ENCODE measurements at places on chromosomes 1 and 21.
A peak's percentile ranks its signal among the peaks of the same experiment; 100 is the strongest.

DNA sequence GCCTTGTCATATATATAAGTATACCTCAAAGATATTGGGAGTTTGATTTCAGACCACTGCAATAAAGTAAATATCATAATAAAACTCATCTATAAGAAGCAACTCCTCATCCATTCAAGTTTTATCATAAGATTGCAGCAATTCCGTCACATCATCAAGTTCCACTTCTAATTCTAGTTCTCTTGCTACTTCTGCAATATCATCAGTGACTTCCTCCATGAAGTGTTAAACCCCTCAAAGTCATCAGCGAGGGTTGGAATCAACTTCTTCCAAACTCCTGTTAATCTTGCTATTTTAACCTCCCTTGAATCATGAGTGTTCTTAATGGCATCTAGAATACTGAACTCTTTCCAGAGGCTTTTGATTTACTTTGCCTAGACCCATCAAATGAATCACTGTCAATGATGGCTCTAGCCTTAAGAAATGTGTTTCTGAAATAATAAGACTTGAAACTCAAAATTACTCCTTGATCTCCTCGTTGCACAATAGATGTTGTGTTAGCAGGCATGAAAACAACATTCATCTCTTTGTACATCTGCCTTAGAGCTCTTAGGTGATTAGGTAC is 88.3 kb downstream of the RPE65 start:
- DNase-seq: no peak

GRCh38 chr1:68376441-68376840 is 73.3 kb downstream of the RPE65 start:
- no peak for DNase-seq

DNA sequence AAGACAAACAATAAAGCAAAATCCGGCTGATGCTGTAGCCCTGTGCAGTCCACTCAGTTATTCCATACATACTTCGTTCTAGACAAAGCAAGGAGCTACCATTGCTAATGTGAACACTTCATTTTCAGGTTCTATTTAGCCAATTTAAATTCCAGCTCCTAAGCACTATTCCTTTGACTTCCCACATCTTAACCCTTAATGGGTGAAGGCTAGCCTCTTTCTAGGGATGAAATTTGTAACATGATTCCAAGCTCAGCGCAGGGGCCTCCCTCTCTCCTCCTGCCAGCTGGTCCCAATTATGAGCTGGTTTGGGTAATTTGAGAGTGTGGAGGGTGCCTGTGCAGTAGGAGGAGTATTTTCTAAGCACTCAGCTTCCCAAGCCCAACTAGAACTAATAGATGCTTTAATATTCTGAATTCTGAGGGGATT is 53.9 kb upstream of the PTGFRN start:
- DNase-seq: no peak

DNA sequence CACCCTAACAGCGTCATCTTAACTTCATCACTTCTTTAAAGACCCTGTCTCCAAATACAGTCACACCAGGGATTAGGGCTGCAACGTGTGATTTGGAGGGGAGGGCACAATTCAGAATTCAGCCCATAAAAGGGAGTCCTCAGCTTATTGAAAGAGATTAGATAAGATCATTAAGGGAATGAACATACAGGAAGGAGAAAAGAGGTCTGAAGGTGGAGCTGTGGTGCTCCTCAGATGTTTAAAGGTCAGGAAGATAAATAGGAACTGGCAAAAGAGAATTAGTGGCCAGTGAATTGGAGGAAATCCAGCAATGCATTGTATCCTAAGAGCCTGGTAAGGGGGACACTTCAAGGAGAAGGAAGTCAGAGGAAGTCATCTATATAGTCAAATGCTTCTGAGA is 113.5 kb downstream of the PROX1 start:
- DNase-seq: no peak

GRCh38 chr1:213389061-213389581 is 338.1 kb downstream of the RPS6KC1 start:
- DNase-seq: no peak

DNA sequence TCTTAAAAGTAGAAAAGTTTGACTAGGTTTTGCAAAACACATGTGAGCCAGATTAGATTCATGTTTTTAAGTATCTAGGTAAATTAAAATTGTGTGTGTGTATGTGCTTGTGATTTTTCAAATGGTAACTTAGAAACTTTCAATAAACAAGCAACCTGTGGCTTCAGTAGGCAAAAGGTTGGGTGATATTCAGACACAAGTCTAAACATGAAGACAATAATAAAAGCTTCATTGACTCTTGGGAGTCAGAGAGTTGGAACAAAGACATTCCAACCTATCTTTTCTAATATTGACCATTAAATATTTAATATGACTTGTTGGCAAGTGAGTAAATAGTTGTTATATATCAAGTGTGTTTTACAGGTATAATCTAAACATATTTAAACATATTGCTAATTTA is 1049.6 kb upstream of the ADGRL4 start:
- DNase-seq: no peak

DNA sequence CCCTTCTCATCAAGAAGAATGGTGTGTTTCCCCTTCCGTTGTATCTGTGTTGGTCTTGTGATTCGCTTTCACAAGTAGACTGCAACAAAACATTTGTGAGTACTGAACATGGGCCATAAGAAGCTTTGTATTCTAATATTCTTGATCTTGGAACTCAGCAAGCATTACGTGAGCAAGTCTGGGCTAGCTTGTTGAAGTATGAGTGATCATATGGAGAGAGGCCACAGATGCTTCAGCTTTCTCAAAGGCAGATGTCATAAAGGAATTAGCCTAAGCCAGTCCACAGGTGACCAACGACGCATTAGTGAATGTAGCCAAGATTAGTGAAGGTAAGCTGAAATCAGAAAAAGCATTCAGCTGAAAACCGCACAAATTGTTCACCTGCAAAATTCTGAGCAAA is 609.6 kb upstream of the NEGR1 start:
- no peak for DNase-seq

DNA sequence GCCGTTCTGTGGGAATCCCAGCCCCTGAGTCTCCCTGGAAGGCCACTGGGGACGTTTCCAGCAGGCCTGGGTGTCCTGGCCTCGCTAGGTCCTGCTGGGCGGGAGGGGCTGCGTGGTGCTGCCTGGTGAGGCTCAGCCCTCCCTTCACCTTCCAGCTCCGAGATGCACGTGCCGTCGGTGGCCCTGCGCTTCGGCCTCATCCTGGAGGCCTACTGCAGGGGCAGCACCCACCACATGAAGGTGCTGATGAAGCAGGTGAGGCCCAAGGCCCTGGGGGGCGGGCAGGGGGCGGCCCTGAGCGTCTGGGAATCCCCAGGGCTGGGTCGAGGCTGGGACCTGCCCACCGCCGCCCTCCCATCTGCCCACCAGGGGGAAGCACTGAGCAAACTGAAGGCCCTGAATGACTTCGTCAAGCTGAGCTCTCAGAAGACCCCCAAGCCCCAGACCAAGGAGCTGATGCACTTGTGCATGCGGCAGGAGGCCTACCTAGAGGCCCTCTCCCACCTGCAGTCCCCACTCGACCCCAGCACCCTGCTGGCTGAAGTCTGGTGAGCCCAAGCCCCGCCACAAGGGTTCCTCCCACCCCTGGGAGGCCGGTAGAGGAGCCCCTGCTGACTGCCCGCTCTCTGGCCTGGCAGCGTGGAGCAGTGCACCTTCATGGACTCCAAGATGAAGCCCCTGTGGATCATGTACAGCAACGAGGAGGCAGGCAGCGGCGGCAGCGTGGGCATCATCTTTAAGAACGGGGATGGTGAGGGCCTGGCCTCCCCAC is 70.3 kb downstream of the PIK3CD start:
- peak; percentile 7 for DNase-seq

DNA sequence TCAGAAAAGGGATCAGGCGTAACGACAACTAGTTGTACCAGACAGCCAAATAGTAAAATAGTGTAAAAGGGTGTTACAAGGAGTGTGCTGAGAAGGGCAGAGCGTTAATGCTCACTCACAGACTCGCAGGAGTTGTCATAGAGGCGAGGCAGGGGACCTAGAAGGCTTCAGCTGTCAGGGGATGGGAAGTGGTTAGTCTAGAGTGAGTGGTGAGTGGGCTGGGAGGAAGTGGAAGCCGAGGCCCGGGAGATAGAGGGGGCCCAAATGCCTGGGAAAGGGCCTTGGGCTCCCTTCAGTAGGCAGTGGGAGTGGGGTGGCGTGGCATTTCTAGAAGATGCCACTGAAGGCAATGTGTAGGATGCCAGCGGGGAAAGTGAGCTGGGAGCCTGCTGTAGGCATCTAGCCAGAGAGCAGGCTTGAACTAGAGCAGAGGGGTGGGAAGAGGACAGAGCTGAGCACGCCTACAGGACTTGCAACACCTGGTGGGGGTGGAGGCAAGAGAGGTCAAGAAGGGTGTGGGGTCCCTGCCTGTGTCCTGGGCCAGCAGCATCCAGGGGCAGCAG is 10.3 kb downstream of the SLC6A17 start:
- no peak for DNase-seq

DNA sequence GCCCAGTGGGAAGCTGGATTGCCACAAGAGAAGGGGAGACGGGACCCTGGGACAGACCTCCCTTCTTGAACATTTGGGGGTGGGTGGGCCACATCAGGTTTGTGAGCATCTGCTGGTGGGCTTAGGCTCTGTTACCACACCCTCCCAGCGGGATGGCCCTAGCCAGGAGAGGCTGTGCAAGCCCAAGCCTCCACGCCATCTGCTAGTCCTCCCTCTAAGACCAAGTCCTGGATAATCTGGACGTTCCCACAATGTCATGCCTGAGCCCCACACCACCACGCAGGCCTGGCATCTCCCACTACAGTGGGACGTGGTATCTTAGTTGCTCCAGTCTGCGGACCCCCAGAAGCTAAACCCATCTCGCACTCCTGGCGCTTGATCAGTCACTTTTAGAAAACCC is 3.7 kb upstream of the IBA57 start:
- no peak for DNase-seq

DNA sequence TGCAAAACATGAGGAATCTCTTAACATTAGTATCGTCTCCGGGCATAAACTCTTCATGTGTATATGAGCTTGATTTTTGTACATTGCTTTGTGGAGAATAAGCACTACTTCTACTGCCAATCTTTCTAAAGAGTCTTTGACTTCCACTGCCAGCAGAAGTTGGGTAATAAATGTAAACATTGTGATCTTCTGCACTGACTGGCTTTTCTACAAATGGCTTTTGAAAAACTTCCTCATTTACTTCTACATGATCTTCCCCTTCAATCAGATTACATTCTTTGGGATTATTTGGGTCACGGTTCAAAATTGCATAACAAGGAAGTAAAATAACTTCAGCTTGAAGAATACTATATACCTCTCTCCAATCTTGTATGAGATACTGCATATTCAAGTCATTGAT is 30.4 kb upstream of the SLC44A5 start:
- DNase-seq: peak; percentile 14

GRCh38 chr1:32991819-32992488 is 27.3 kb upstream of the RNF19B start:
- no peak for DNase-seq

DNA sequence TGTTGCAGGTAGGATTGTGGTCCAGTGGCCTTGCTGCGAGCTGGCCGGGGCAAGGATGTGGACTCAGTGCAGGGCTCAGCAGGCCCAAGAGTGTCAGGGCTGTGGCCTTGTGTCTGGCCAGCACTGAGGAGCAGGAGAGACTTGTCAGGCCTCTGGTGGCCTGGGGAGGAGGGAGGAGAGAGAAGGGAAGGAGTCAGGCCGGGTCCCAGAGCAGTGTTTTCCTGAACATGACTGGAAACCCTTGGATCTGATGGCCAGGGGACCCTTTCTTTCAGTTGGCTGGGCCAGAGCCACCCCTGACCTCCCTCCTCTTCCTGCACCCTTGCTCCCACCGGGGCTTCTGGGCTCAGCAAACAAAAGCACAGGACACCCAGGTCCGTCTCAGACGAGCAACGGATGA is 5.1 kb downstream of the IBA57 start:
- DNase-seq: no peak

DNA sequence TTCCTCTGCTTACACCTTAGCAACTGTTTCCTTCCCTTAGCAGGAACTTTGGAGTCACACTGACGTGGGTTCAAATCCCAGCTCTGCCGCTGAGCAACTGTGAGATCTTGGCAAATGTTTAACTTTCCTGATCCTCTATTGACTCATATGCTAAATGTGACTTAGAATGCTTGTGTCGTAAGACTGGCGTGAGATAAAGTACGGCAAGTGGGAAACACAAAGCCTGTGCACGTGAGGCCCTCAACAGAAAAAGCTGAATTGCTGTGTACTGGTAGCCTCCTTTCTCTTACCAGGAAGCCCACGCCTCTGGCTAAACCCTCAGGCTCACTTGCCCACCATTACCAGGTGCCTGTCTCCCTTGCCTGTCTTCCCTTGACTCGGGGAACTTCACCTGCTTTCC is 135.4 kb upstream of the TNR start:
- DNase-seq: no peak

GRCh38 chr21:17214801-17215200 is 298.0 kb upstream of the CXADR start:
- DNase-seq: no peak

DNA sequence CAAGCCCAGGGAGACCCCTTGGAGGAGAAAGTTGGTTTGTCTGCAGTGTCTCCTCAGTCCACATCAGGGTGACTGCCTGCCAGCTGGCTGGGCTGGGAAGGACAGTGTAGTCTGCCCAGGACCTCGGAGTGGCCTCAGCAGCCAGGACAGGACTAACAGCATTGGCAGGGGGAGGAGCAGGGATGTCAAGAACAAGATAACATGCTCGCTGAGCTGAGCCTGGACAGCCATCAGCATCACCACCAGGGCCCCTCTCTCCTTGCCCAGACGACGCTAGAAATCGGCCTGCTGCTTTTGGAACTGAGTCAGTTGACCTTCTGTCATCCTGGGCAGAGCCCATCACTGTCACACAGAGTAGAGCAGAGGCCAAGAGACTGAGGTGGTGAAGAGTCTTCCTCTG is 83.6 kb upstream of the CNTN2 start:
- DNase-seq: no peak

DNA sequence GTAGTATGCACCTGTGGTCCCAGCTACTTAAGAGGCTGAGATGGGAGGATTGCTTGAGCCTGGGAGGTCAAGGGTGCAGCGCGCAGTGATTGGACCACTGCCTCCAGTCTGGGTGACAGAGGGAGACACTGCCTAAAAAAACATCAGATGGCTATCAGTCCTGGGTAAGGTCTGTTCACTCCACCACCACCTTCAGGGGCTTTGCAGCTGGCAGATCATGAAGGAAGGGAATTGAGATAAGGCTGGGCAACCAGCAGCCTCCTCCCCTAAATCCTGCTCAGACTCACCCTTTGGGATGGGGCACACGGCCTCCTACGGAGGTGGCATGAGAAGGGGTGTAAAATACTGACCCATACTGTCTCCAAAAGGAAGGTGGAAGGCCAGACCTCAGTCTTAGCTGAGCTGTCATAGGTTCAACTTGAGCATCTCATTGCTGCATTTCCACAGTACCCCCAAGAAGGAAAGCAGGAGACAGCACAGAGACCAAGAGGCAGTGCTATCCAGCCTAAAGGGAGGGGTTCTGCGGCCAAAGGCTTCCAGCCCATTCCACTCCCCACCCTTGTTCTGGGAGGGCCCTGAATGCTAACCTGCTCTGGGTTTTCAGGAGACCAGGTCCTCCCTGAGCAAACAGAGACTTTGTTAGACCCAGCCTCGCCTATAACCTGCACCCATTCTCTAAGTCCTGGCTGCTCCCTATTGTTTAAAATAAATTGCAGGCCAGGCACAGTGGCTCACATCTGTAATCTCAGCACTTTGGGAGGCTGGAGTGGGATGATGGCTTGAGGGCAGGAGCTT is 13.7 kb downstream of the SLC45A3 start:
- no peak for DNase-seq

All from Kasumi-1 (cell line).